CD4-positive, alpha-beta T cell treated with Interleukin-15 for 4 hours (primary cell): ENCODE measurements at places on chromosomes 4 and X.

- no peak for DNase-seq
Observed at GRCh38 chrX:121949041-121949760, 901.8 kb downstream of the GLUD2 start.

DNA sequence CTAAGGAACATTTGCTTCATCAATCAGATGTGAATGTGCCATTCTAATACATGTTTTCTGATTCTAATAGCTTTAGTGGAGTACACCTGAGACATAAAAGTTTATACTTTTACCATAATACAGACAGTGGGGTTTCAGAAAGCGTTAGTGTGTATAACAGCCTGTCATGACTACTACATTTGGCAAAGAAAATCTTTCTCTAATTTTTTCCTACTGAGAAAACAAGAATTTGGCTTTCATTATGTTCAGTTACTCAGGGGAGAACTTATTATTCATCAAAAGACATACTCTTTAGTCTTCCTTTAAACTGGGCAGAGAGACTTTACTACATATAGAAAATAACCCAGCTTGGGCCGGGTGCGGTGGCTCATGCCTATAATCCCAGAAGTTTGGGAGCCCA is 104.9 kb downstream of the PCDH18 start:
- DNase-seq, result no peak

DNA sequence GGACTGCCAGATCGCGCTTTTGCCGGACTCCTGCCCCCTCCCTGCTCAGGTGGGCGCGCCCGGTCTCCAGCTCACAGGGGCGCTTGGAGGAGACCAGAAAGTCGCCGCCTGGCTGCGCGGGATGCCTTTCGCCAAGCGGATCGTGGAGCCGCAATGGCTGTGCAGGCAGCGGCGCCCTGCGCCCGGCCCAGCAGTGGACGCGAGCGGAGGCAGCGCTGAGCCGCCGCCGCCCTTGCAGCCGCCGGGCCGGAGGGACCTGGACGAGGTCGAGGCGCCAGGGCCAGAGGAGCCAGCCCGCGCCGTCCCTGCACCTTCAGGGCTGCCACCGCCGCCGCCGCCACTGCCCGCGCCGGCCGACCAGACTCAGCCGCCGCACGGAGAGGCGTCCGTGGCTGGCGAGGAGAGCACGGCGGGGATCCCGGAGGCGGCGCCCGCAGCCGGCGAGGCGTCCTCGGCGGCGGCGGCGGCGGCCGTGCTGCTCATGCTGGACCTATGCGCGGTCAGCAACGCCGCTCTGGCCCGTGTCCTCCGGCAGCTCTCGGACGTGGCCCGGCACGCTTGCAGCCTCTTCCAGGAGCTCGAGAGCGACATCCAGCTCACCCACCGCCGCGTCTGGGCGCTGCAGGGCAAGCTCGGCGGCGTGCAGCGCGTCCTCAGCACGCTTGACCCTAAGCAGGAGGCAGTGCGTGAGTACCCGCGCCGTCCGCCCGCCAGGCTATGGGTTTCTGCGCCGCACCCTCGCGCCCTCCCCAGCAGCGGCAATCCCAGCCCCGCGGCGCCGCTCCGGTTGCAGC is 834 bp downstream of the NHS start:
- no peak for DNase-seq

GRCh38 chrX:12013211-12013618 is 125.1 kb upstream of the FRMPD4 start:
- no peak for DNase-seq

GRCh38 chr4:122797405-122798094 is 29.1 kb upstream of the FGF2 start:
- no peak for DNase-seq
